ENCODE measurements at places on chromosomes 1 and 21. TPM values are rescaled to one million over a fixed set of nuclear protein-coding genes. Genes with fewer than 3 reads are reported as not detected.

RNU1-3 gene
- total RNA-seq = 3,879 TPM

RBM11 gene
- not detected for total RNA-seq

LMX1A gene
- total RNA-seq = not detected

DNA sequence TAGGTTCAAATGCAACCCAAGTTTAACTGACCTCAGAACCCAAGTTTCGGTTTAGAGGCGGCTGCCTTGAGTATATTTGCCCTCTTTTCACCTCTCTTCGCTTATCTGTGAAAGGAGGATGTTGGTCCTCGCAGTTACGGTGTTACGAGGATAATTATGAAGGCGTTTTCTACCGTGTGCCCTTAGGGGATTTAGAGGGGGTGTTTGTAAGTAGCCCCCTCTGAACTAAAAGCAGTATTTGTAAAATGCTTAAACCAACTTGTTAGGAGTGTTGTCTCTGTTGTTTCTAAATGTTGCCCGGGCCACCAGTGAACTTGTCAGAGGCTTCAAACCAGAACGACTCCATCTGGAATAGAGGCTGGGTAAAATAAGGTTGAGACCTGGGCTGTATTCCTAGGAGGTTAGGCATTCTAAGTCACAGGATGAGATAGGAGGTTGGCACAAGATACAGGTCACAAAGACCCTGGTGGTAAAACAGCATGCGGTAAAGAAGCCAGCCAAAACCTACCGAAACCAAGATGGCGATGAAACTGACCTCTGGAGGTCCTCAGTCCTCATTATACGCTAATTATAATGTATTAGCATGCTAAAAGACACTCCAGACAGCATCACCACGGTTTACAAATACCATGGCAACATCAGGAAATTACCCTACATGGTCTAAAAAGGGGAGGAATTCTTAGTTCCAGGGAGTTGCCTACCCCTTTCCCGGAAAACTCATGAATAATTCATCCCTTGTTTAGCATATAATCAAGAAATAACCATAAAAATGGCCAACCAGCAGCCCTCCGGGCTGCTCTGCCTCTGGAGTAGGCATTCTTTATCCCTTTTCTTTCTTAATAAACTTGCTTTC lies 1.0 kb upstream of the PSRC1 start:
- H3K36me3 ChIP-seq = no peaks in the 10 kb centered on the region
- H3K27ac ChIP-seq = peak overlapping the region; percentile 80
- H3K27me3 ChIP-seq = peaks cover 4% of the 10 kb centered on the region
- H3K4me1 ChIP-seq = peaks cover 13% of the 10 kb centered on the region

GRCh38 chr1:173139706-173140105 lies 67.4 kb downstream of the TNFSF4 start:
- H3K27me3 ChIP-seq = peaks cover 4% of the 10 kb centered on the region
- no peak overlapping the region for H3K27ac ChIP-seq
- no peak for DNase-seq
- no peak overlapping the region for H3K4me3 ChIP-seq
- no peaks in the 10 kb centered on the region for H3K4me1 ChIP-seq

- peaks cover 63% of the 10 kb centered on the region for H3K4me1 ChIP-seq
- peak overlapping the region; percentile 90 for H3K4me3 ChIP-seq
- no peak for DNase-seq
Observed at GRCh38 chr1:221783437-221783836, 41.5 kb upstream of the DUSP10 start.

- no peak overlapping the region for H3K27ac ChIP-seq
- H3K4me1 ChIP-seq = no peaks in the 10 kb centered on the region
- DNase-seq = no peak
- peaks cover 40% of the 10 kb centered on the region for H3K27me3 ChIP-seq
- no peaks in the 10 kb centered on the region for H3K36me3 ChIP-seq
Observed at GRCh38 chr1:38806090-38806489, 53.5 kb downstream of the RRAGC start.

DNA sequence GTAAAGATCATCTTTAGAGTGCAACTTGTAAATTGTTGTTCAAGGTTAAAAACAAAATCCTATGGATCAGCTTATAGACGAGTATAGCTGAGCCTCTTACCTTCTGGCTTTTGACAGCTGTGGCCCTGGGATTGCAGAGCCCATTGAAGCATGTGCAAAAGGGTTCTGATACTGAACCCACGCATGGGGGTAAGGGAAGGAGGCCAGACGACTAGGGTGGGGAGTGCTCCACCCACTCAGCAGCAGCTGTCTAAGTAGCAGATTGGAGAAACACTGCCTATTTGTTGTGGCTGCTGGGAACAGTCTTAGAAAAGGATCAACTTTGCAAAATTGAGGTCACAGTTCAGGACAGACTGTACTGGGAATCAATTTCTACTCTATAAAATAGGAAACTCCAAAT lies 16.1 kb downstream of the CD101 start:
- H3K4me3 ChIP-seq = no peak overlapping the region
- peaks cover 8% of the 10 kb centered on the region for H3K27me3 ChIP-seq
- no peaks in the 10 kb centered on the region for H3K36me3 ChIP-seq
- no peaks in the 10 kb centered on the region for H3K4me1 ChIP-seq
- DNase-seq = no peak

GRCh38 chr1:108716437-108717230 lies 3.9 kb downstream of the FNDC7 start:
- DNase-seq = no peak
- no peak overlapping the region for H3K27ac ChIP-seq
- H3K27me3 ChIP-seq = peaks cover 2% of the 10 kb centered on the region
- no peak overlapping the region for H3K4me3 ChIP-seq

GRCh38 chr21:21002153-21002552 lies 3.9 kb downstream of the NCAM2 start:
- no peak overlapping the region for H3K27ac ChIP-seq
- no peaks in the 10 kb centered on the region for H3K36me3 ChIP-seq
- no peak for DNase-seq
- H3K27me3 ChIP-seq = peaks cover 2% of the 10 kb centered on the region

Data from natural killer cell treated with Interleukin-12 subunit alpha and Interleukin-12 subunit beta and Interleukin-15 and Interleukin-18, amount 100 ng/mL, for 72 hours (primary cell).